ENCODE measurements at places on chromosomes 12 and 14. TPM values are rescaled to one million over a fixed set of nuclear protein-coding genes. Genes with fewer than 3 reads are reported as not detected.

- DNase-seq: no peak
These were observed 257.8 kb downstream of the NUAK1 start for GRCh38 chr12:105880824-105881388.

Gene VRTN
- 0.20 TPM for total RNA-seq

Gene NOVA1
- 11.5 TPM for total RNA-seq

GRCh38 chr14:96274543-96274942, 18.5 kb downstream of the BDKRB1 start:
- DNase-seq: no peak

DNA sequence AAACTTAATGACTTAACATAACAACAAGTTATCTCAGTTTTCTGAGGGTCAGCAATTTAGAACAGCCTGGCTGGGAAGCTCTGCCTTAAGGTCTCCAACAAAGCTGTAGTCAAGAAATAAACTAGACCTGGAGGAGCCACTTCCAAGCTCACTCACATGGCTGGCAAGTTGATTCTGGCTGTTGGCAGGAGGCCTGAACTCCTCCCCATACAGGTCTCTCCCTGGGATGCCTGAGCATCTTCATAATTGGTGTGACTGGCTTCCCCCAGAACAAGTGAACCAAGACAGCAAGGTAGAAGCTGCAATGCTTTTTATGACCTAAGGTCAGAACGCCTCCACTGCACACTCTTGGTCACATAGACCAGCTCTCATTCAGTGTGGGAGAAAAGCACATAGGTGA, 128.3 kb downstream of the SAMD4A start:
- no peak for DNase-seq

Gene EIF2S3B
- total RNA-seq: 0.99 TPM

All from skin of body (tissue), 3 donors.